ENCODE measurements at places on chromosomes 1 and 21.

GRCh38 chr21:33937931-33938339, 22.3 kb upstream of the ATP5PO start:
- no peak for DNase-seq

DNA sequence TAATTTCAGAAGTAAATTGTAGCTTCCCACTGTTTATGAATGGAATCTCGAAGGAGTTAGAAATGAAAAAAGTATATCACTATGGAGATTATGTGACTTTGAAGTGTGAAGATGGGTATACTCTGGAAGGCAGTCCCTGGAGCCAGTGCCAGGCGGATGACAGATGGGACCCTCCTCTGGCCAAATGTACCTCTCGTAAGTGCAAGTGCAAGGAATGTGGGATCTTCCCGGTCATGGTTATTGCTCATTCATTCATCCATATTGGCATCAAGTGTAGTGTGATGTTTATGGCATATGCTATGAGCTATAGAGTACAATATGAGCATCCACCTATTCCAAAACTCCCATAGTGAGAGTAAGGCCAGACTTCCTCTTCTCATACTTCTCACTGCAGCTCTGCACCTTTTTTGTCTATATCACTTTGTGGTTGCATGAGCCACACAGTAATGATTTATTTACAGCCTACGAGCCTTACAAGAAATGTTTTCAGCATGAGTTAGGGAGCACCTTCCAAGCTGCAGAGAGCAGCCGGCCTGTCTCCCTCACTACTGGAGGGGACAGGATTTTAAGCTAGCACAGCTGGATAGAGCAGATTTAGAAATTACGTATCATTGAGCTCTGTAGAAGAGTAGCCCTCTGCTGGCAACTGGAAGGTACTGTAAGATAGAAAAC, 24.9 kb upstream of the CR1L start:
- DNase-seq = no peak

- DNase-seq = no peak
Observed at GRCh38 chr1:85132078-85132720, 68.6 kb downstream of the SYDE2 start.

GRCh38 chr1:54777431-54777830, 13.1 kb upstream of the PARS2 start:
- no peak for DNase-seq

DNA sequence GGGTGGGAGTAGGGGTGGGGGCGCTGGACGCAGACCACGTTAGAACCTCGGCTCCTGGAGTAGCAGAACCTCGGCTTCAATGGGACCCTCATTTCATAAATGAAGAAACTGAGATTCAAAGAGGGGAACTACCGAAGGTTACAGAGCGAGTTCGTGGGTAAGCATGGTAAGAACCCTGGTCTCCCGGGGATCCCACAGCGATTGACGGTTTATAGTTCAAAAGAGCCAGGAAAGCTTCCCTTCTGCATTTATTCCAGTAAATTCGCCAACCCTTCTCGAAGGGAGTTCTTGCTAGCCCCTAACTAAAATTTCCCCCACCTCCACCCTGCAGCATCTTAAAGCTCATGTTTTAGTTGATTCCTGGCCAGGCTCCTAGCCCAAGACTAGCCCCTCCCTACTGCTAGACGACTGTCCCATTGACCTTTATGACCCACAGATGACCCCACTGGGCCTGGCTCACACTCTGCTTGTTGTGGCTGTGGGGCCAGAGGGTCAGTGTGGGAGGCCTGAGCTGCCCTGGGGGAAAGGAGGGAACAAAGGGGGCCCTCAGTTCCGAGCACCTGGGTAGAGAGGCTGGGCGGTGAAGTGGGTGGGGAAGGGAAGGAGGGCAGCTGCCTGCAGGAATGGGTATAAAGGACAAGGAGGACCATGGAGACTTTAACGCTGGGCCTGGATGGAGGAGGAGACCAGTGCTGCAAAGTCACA, 558 bp upstream of the KIF21B start:
- no peak for DNase-seq

Measured in NCI-H1092 (cell line).